ENCODE measurements at places on chromosomes 12 and 14. TPM values are rescaled to one million over a fixed set of nuclear protein-coding genes. Genes with fewer than 3 reads are reported as not detected.

- peak; percentile 17 for DNase-seq
Measured at GRCh38 chr14:52862632-52863333, 71.4 kb upstream of the GNPNAT1 start.

The CLEC12A gene
- 0.96 TPM for polyA plus RNA-seq

The PTPRQ gene
- 36.6 TPM for polyA plus RNA-seq

The OR4E2 gene
- polyA plus RNA-seq, result not detected

The SLC10A1 gene
- polyA plus RNA-seq, result 0.15 TPM

DNA sequence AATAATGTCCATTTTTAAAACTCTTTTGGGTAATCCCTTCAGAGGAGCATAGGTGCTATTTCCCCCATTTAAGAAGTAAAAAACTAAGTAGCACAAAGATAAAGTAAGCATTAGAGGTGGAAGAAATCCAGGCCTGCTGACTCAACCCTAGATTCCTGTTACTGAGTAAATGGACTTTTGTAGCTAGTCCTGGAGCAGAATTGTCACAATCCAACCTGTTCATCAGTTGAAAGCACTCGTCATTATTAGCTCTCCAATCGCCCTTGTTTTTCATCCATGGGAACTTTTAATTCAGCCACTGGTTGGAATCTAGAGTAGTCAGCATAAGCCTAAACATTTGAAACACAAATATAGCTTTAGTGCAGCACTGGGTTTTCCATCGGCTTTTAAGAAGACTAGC lies 139.5 kb upstream of the AMIGO2 start:
- DNase-seq, result no peak

GRCh38 chr12:85065837-85066482 lies 29.8 kb downstream of the LRRIQ1 start:
- DNase-seq, result no peak

GRCh38 chr12:108305520-108305919 lies 33.6 kb downstream of the CMKLR1 start:
- DNase-seq, result no peak

- DNase-seq, result peak; percentile 26
Measured at GRCh38 chr12:47686645-47687240, 19.1 kb downstream of the RPAP3 start.

The BATF gene
- 0.68 TPM for polyA plus RNA-seq

The IGF1 gene
- 5.6 TPM for polyA plus RNA-seq

- DNase-seq, result no peak
Measured at GRCh38 chr14:63299351-63300110, 19.2 kb downstream of the GPHB5 start.

The CHFR gene
- polyA plus RNA-seq, result 18.9 TPM

DNA sequence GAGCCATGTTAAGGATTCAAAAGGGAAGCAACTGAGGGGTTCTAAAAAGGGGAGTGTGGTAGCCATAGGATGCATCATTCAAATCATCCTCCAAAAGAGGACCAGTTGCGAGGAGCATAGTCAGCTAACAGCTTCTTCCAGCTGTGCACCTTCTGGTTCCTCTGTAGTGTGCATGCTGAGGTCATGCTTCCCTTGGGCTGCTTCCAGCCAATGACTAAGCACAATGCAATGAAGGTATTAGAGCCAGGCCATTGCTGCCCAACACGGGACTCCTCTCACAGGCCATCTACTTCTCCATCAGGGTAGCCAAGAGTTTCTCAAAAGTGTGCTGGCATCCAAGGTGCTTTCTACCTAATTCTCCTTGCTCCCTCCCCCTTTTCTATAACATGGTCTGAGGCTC lies 69.2 kb upstream of the ARID2 start:
- DNase-seq, result no peak

The POTEM gene
- polyA plus RNA-seq, result not detected

DNA sequence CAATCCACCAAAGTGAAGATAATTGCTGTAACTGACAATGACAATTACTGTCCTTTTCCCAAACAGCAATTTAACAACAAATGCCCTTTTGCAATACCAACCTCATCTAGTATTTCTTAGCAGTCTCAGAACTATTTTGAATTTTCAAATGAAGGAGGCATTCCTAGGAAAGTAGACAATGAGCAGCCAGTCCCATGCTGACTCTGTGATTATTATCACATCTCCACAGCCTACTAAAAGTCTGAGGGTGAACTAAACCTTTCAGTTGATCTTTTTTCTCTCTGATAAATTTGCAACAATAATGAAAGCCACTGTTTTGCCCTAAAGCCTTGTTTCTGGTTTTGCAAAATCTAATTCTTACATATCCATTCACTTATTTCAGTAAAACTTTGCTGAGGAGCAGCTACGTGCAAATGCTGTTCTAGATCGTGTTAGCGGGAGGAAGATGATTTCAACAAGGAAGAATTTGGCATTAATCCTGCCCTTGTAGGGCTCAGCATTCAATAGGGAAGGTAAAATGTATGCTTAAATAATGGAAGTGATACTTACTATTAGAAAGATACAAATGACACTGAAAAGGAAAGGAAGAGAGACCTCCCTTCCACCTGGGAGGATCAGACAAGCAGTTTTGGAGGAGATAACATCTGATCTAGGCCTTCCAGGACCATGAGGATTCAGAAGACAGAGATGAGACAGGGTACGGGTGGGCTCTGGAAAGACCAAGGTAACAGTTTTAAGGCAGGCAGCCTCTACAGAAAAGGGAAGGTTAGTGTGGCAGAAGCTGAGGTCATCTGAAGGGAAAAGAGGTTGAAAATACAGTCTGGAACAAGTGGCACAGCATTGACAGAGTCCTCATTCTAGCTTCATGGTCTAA lies 47.4 kb downstream of the SLC38A1 start:
- no peak for DNase-seq

- no peak for DNase-seq
Measured at GRCh38 chr14:42633504-42634095, 1026.9 kb downstream of the LRFN5 start.

- no peak for DNase-seq
Measured at GRCh38 chr12:110888256-110888991, 32.0 kb downstream of the MYL2 start.

DNA sequence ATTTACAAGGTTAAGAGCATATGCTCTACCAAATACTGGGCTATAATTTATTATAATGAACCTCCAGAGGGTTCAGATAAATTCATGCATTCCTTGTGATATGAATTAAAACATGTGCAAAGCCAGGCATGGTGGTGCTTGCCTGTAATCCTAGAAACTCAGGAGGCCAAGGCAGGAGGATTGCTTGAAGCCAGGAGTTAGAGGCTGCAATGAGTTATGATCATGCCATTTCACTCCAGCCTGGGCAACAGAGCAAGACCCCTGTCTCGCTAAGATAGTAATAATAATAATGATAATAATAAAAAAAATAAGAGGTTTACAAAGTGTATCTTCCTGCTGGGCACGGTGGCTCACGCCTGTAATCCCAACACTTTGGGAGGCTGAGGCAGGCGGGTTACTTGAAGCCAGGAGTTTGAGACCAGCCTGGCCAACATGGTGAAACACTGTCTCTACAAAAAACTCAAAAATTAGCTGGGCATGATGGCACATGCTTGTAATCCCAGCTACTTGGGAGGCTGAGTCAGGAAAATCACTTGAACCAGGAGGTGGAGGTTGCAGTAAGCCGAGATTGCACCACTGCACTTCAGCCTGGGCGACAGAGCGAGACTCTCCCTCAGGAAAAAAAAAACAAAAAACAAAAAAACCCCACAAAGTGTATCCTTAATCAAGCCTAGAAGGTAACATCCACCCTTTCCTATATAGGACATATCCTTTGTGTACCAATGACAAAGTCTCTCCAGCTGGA lies 7.3 kb upstream of the CS start:
- no peak for DNase-seq

DNA sequence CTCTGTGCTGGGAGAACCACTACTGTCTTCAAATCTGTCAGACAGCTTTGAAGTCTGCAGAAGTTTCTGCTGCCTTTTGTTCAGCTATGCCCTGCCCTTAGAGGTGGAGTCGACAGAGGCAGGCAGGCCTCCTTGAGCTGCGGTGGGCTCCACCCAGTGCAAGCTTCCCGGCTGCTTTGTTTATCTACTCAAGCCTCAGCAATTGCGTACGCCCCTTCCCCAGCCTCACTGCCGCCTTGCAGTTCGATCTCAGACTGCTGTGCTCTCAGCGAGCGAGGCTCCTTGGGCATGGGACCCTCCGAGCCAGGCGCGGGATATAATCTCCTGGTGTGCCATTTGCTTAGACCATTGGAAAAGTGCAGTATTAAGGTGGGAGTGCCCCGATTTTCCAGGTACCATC lies 25.1 kb upstream of the KLRB1 start:
- DNase-seq, result no peak

The GPRC5D gene
- 1.3 TPM for polyA plus RNA-seq

- DNase-seq, result peak; percentile 51
Measured at GRCh38 chr14:20610002-20610765, 19.0 kb upstream of the RNASE12 start.

- peak; percentile 90 for DNase-seq
Measured at GRCh38 chr14:73713803-73714655, at the start of gene PNMA1. TSS of gene PNMA1 (minus strand) at chr14:73714384. CDS start at chr14:73713639, 745 bp downstream.

GRCh38 chr12:124685689-124686369 lies 118.4 kb upstream of the NCOR2 start:
- no peak for DNase-seq

The TAS2R7 gene
- polyA plus RNA-seq, result not detected

The SERPINA12 gene
- polyA plus RNA-seq, result 0.33 TPM

GRCh38 chr12:2681450-2682205 lies 113.1 kb upstream of the FKBP4 start:
- DNase-seq, result no peak

The DPY19L2 gene
- 26.4 TPM for polyA plus RNA-seq

The MUCL1 gene
- not detected for polyA plus RNA-seq

DNA sequence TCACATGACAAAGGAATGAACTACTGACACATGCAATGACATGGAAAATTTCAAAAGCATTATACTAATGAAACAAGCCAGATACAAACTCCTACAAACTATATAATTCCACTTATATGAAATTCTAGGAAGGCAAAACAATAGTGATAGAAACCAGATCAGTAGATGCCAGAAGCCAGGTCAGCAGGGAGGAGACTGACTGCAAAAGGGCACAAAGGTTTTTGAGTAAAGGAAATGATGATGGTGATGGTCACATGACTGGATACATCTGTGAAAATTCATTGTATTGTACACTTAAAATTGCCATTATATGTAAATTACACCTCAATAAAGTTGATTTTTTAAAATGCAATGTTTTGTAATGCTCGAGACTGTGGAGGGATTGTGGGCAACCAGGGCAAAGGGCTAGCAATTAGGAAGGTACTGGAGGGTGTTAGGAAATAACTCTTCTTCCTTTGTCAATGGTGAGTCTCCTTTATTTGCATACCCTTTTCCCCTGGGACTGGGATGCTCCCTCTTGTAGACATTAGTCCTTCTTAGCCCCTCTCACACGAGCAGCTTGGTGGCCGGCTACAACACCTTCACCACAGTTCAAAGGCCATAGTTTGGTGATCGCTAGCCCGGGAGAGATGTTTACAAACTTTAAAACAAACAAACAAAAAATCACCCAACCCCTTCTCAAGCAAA lies 6.7 kb upstream of the PRPF40B start:
- no peak for DNase-seq

The MYO1A gene
- 0.14 TPM for polyA plus RNA-seq

The SLC7A7 gene
- polyA plus RNA-seq, result 129 TPM

GRCh38 chr12:124872068-124872719 lies 8.5 kb upstream of the SCARB1 start:
- DNase-seq, result no peak

DNA sequence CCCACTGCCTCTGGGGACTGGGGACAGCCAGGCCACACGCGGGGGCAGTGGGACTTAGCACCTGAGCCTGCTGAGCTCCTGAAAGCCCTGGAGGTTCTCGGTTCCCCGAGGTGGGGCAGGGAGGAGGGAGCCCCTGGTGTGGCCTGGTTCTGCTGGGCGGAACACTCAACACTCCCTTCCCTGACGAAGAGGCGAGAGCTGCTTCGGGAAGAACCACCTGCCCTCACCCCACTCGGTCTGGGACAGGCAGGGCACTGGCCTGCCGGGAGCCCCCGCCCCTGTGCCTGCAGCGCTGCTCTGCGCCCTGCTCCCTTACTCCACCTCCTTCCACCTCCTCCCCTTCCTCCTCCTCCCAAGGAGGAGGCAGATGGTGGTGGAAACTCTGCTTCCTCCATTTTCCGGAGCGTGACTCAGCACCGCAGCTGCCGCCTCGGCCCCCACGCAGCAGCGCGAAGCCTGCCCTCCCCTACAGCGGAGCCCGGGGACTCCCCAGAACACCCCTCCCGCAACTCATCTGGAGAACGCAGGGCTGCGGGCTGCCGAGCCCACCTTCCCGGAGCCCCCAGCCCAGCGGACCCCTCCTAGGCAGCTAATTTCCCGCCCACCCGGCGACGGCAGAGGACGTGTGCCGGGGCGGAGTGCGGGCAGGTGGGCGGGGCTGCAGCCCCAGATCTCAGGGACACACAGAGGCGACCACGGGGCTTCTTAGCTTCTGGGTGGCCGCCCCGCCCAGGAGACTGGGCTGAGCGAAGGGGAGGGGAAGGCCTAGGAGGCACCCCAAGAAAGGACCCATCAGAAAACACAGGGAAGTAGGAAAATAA lies 11.7 kb upstream of the INF2 start:
- no peak for DNase-seq

GRCh38 chr12:94831081-94831751 lies 172.3 kb downstream of the NDUFA12 start:
- DNase-seq, result no peak

The SMARCD1 gene
- 184 TPM for polyA plus RNA-seq
